ENCODE measurements at places on chromosomes 6 and 20.

DNA sequence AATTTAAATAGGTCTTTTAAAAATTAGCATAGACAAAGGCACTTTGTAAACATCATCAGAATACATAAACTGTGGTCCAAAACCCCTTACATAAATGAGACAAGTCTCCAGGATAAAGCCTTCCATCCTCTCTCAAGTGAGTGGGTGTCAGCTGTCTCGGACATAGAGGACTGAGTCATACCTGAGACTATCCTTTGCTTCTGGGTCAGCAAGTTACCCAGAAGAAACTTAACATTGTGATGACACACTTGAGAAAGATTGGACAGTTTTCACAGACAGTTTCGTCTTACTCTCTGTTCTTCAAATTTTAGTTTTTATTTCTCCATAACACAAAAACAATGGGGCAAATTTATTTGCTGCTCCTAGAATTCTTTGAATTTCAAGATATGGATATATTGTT is 838.0 kb downstream of the DHX35 start:
- DNase-seq, result no peak

- no peak for DNase-seq
These were observed 14.2 kb downstream of the SMPDL3A start for GRCh38 chr6:122803171-122803661.

GRCh38 chr20:59747671-59748515 is 143.6 kb downstream of the PHACTR3 start:
- DNase-seq, result no peak

DNA sequence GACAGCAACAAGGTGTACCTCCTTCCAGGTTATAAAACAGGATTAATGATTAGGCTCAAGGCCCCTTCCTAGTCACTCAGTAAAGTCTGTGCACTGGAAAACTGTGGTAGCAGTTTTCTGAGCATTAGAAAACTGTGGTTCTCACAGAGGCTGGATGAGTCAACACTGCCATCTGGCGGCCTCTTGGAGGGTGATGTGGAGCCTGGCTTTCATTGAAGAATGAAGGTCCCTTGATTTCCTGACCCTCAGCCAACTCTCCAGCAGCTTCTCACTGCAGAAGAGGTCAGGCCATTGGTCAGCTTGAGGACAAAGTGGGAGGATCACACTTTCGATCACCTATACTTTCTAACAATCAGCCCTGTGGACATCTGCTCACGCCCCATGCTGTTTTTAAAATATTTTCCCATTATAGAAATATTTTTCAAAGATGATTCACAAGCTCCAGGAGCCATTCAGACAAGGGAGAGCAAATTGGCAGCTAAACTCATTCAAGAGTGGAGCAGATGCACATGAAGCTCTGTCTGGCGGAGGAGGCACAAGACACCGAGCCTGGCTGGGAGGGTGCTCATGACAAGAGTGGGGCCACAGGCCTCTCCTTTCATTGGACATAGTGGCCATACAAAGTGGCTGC is 23.2 kb downstream of the PSMB1 start:
- DNase-seq, result peak; percentile 72

DNA sequence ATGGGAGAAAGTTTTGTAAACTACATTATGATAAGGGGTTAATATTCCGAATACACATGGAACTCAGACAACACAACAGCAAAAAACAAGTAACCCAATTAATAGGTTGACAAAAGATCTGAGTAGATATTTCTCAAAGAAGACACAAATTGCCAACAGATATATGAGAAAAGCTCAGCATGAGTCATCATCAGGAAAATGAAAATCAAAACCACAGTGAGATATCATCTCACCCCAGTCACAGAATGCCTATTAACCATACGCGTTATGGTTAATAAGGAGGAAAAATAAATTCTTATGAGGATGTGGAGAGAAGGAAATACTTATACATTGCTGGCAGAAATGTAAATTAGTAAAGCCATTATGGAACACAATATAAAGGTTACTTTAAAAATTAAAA is 695.0 kb downstream of the COL12A1 start:
- DNase-seq, result no peak

- no peak for DNase-seq
These were observed 27.9 kb downstream of the STK38 start for GRCh38 chr6:36519352-36519751.

GRCh38 chr6:29099190-29099589 is at the start of gene OR2J1:
OR2J1 (plus strand) TSS chr6:29099490; CDS start chr6:29100943, 1,453 bp downstream.
- DNase-seq, result no peak

- no peak for DNase-seq
These were observed 22.8 kb downstream of the SRSF3 start for GRCh38 chr6:36616893-36617521.

DNA sequence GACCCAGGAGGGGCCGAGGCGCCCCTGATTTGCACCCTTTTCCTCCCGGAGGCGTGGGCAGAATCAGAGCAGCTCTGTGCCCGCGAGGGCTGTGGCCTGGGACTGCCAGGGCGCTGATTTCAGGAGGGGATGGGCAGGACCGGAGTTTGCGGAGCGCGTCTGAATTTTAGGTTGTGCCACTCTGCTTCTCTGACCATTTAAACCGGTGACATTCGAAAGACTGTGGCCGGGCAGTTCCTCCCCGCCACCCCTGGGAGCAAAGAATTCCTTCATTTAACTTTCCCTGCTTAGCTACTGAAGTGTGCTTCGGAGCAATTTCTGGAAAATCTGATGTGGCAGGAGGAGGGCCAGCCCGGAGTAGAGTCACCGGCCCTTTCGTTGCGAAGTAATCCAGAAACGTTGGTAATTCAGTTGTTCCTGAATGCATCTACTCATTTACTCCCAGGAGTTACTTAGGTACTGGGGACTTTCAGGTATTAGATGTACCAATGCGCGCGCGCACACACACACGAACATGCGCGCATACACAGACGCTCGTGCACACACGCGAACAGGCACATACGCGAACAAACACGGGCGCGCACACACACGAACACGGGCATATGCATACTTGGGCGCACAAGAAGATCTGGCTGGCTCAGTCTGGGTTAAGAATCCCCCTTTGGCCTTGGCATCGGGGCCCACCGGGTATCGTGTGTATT is 568 bp downstream of the CCDC170 start:
- peak; percentile 32 for DNase-seq

DNA sequence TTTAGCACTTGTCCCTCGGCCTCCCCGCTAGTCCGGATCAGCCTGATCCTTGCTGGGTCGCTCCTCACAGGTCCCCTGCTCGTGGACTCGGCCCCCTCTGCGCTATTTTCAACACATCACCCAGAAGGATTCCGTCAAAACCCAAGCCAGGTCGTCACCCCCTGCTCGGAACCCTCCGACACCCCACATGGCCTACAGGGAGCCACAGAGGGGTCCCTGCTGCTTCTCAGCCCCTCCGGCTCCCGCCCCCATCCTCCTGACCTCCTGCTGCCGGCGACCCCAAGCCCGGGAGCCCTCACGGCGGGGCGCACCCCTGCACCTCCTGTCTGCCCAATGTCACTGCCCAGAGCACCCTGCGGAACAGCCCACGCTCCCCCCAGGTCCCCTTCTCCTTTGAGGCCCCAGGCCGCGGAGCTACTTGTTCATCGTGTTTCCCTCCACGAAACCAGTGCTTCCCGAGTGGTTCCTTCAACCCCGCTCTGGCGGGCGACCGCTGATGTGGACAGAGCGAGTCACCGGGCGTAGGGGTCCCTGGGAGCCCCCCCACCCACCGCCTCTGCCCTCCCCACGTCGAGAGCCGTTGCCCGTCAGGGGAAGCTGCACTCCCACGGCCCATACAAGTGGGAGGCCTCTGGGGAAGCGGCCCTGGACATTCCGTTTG is 638 bp upstream of the MYL9 start:
- no peak for DNase-seq

- no peak for DNase-seq
These were observed 27.5 kb downstream of the EPB41L1 start for GRCh38 chr20:36181934-36182603.

GRCh38 chr6:108694816-108695215 is 134.1 kb downstream of the FOXO3 start:
- DNase-seq, result no peak

GRCh38 chr6:117602899-117603588 is 733 bp upstream of the GOPC start:
- no peak for DNase-seq

- DNase-seq, result no peak
These were observed 11.8 kb downstream of the ADTRP start for GRCh38 chr6:11766589-11767450.

- no peak for DNase-seq
These were observed 111.3 kb downstream of the LY86 start for GRCh38 chr6:6699741-6700367.

GRCh38 chr6:40719671-40720374 is 132.7 kb upstream of the LRFN2 start:
- DNase-seq, result no peak
